ENCODE measurements at places on chromosomes 2 and 18.

DNA sequence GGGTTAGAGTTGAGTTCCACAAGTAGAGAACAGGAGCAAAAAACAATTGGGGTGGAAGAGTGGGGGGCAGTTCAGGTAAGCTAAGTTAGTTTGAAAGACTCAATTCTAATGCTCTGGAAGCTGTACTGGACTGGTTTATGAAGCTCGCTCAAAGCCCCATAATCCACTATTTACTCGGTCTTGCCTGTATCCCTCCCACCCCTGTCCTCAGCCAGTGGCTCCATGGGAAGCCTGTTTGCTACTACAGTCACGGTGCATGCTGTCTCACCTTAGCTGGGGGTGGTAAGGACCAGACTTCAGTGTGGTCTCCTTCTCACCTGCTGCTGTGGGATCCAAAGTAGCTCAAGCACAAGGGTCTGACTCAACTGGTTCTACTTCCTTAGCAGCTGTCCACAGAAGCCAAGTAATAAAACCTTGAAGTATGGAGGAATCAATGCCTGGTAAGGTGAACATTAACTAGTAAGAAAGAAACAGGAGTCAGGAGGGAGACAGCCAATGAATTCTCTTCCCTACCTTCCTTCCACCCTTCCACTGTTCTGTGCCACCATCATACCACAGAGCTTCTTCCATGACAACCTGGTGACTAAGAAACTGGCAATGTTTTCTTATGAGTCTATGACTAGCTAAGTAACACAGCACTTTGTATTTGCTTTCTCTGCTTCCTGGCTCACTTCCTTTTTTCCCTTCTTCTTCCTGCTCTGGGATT, 230.8 kb downstream of the SRBD1 start:
- DNase-seq: no peak

- DNase-seq: no peak
Observed at GRCh38 chr2:188659656-188660406, 314.3 kb upstream of the COL3A1 start.

DNA sequence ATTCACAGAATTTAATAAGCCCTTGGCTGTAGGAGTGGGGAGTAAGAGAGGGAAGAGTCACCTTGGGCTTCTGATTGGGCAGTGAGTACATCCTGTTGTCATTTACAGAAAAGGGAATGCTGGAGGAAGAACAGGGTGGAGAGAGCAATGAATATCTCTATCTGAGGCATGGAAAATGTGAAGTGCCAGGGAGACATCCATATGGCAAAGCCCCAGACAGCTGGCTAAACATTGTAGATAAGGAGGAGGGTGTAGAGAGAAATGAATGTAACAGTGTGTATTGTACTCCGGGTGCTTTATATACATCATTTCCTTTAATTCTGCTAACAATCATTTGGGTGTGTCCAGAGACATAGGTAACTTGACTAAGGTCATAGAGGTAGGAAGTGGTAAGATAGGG, 103.5 kb downstream of the UPP2 start:
- DNase-seq: no peak

DNA sequence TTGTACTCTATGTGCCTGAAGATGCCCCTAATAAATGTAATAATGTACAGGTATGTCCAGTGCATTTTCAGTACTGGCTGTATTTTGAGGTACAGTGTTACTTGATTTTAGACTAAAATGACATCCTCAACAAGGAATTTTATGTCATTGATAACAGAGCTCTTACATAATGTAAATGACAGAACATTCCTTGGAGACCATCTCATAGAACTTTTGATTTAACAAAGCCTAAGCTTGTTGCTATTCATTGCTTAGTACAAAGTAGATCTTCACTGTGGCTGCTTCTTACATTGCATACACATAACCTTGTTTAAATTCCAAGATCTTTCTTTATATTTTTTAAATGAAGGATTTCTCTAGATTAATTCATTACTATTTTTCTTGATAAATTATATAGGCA, 24.1 kb downstream of the DYNC1I2 start:
- no peak for DNase-seq

- no peak for DNase-seq
Observed at GRCh38 chr2:69768235-69768634, 26.3 kb downstream of the ANXA4 start.

DNA sequence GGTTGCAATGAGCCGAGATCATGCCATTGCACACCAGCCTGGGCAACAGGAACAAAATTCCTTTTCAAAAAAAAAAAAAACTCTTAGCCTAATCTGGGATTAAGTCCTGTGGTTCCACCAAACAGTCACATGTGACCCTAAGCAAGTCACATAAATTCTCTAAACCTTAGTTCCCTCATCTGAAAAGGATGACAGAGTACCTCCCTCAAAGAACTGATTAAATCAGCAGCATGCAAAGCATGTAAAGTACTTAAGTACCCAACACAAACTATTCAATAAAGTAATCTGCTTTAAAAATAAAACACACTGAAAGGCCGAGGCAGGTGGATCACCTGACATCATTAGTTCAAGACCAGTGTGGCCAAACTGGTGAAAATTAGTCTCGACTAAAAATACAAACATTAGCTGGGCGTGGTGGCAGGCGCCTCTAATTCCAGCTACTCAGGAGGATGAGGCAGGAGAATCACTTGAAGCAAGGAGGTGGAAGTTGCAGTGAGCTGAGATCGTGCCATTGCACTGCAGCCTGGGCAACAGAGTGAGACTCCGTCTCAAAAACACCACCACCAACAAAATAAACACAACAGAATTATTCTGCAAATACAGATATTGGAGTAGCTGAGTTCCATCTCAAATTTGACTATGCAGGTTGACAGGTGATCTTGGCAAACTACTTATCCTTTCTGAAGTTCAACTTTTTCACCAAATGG, 7.0 kb downstream of the USP34 start:
- DNase-seq: no peak

All from stimulated activated naive CD4-positive, alpha-beta T cell (primary cell).